CD4-positive, alpha-beta T cell treated with Interleukin-1 beta for 1 hour (primary cell): ENCODE measurements at places on chromosomes 7 and 10.

GRCh38 chr10:63720676-63721075 is 199.5 kb downstream of the REEP3 start:
- DNase-seq, result no peak

DNA sequence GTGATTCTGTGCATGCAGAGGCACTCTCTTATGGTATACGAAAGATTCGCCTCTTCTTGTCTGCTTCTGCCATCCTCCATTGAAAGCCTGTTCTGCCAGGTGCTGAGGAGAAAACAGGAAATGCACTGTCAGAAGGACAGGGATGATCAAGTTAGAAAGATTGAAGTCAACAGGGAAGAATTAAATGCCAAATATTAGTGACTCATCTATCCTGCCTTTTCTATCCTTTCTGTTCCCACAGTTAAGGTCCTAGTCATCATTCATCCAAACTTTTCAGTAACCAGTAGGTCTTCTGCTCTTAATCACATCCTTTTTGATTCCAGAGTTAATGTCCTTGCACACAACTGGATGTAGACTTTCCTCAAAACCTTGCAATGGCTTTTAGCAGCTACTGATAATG is 4.8 kb upstream of the ZNF783 start:
- DNase-seq, result no peak

GRCh38 chr7:105107458-105107857 is 93.5 kb downstream of the KMT2E start:
- no peak for DNase-seq

- DNase-seq, result peak; percentile 91
Measured at GRCh38 chr10:86971232-86971991, 3.1 kb downstream of the ADIRF start.

- no peak for DNase-seq
Measured at GRCh38 chr7:37701769-37702168, 18.2 kb downstream of the GPR141 start.

GRCh38 chr10:108560488-108560887 is 1362.8 kb downstream of the XPNPEP1 start:
- no peak for DNase-seq

DNA sequence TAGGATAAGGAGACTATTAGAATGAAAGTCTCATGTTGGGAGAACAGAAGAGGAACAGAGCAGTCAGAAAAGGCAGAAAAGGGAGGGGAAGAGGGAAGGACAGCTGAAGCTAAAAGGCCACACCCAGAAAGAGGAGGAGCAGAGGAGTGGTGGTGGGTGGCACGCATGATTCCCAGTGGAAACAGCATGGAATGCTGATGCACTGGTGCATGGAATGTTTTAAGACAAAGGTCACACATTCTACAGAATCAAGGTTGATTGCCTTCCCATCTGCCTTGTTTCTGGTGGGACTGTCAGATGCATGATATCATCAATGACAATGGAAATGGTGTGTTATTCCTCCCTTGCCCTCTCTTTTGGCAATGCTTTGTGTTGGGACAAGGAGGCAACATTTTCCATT is 285.4 kb upstream of the MKI67 start:
- no peak for DNase-seq

GRCh38 chr10:98269435-98269912 is 1.5 kb upstream of the LOXL4 start:
- DNase-seq, result no peak

DNA sequence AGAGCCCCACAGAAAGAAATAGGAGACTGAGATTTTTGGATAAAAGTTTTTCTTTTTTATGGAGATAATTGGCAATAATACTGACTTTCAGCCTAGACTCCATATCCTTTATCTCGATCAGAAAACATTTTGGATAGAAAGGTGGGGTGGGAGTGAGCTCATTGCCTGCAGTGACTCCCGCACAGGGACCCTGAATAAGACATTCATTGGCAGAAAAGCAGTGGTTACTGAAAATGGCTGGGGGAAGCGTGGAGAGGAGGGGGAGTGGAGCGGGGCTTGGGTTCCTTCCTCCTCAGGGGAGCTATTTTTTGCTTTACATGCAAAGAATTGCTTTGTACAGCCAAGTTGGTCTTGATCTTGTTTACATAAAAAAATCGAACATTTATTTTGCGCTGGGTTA is 90.4 kb upstream of the BMPER start:
- DNase-seq, result no peak

GRCh38 chr7:668139-668931 is 58.2 kb upstream of the DNAAF5 start:
- DNase-seq, result no peak

- DNase-seq, result no peak
Measured at GRCh38 chr10:123792248-123792978, 99.2 kb downstream of the CPXM2 start.

- no peak for DNase-seq
Measured at GRCh38 chr7:94095316-94096009, 91.3 kb upstream of the BET1 start.

GRCh38 chr10:98361131-98362025 is 53.6 kb downstream of the PYROXD2 start:
- no peak for DNase-seq

GRCh38 chr10:113562069-113562468 is 9.2 kb downstream of the HABP2 start:
- no peak for DNase-seq

DNA sequence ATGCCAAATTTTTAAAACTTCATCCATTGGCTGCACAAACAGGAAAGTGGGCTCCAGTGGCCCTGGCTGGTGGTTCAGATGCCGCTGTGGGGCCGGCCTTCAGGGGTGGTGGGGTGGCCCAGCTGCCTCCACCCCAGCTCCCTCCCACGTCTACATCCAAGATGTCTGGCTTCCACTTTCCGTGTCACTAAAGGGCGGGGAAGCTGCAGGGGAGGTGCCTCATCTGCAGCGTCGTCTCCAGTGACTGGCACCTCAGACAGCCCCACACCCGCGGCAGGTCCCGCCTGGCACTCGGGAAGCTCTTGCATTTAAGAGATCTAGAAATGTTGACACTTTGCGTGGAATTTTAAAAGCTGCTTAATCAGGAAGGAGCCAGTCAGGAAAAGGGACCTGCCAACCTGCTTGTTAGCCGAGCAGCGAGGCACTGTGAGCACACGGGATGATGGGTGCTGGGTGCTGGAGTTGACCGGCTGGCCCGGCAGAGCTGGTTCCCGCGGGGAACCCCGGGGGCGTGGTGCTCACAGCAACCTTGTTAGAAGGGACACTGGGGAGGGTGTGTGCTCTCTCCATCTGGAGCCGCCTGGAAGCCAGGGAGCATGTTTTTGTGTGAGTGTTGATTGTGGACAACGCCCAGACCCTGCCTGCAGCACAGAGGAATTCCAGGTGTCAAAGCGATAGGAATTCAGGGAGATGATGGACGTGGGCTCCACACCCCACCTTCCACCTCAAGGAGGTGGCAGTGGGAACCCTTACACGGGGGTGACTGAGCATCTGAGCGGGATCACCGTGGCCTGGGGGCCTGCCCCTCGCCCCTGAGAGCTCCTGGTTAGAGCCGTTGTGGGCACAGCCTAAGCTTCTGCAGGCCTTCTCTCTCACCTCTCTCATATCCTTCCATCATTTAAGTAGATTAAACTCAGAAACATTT is 320.5 kb downstream of the PTPRN2 start:
- DNase-seq, result no peak

DNA sequence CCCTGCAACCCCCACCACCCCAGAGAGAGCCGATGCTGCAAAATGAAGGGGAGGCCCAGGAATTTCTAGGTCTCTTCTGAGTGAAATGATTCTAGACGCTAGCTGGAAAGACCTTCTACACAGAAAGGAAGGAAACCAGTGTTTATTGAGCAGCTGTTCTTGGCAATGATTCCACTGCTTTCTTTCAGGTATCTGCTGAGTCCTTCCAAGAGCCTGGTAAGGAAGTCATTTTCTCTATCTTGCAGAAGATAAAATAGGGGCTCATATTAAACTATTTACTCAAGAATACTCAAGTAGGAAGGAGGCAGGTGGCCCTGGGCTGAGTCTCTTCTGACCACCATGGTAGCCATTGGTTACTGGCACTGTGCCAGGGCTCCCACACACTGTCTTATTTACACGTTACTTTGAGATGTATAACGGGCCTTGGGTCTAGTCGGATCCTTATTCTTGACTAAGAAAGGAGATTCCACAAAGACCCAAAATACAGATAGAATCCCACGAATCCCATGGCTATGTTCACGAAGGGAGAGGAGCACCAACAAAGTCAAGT is 112.1 kb downstream of the GALNT11 start:
- no peak for DNase-seq

DNA sequence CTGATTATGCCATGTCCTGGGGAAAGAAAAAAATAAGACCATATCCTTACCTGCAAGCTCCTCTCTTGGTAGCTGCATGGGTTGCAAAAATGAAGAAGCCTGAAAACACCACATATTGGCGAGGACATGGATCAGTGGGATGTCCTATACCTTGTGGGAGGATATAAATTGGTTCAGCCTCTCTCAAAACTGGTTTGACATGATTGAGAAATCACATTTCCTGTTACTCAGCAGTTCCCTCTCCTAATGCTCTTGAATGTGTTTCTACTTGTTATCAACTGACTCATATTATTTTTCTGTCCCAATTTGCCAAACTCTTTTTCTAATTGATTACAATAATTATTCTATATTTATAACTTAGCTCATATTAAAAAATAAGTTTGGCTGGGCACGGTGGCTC is 380.2 kb downstream of the EXOC4 start:
- no peak for DNase-seq

DNA sequence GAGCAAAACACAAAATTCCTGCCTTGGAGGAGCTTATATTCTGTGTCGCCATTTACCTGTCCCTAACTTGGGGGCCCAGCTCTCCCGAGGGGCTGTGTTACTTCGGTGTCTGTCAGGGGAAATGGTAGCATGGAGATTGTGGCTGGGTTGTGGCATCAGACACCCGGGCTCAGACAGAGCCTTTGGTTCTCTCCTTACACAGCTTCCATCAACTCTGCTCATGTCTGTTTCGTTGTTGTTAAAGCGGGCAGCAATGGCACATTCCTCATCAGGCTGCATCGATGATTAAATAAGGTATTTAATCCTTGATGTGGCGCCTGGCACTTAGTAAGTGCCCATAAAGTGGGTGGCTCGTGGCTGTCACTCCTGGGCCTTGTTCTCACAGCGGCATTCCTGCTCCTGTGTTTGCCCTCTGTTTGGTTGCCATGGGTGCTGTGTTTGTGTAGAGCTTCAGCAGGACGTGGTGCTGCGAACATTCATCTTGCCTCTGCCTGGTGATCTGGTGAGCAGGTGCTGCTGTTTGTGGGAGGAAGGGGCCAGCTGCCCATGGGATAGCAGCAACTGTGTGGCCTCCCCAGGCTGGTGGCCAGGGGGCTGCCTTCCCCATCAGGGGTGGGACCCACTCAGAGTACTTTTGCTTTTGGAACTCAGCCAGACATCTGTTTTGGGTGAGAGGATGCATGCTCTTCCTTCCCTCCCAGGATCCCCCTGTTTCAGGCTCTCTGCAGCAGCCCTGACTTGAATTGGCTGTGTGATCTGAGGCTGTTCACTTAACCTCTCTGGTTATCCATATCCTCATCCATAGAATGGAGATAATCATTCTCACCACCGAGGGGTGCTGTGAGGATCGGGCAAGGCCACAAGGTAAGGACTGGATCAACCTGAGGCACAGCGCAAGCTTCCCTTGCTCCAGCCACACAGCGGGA is 207.2 kb upstream of the SVIL start:
- DNase-seq, result no peak

DNA sequence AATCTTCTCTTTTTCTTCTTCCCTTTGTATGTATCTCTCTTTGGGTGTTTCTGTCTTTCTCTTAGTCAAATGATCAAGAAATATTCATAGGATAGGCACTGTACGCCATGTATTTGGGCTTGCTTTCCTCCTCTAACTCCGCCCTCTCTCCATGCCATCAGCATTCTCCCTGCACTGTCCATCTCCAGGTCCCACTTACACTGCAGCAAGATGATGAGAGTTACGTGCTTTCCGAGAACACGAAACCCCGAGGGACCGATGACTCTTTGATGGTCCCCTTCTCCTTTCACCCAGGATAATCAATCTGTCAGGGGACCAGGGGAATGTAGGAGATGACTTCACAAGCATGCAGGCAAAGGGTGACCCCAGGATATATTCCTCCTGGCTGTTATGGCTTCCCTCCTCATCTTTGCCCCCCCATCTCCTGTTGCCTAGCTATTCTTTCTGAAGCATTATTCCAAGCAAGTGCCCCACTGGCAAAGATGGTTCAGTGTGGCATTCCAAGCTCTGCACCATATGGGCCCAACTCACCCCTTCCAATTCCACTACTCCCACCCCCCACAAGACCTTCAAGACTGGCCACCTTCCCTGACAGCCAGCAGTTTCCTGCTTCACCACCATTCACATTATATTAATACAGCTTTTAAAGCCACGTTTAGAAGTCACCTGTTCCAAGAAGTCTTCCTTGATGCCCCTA is 40.0 kb downstream of the HIF1AN start:
- DNase-seq, result no peak

- DNase-seq, result no peak
Measured at GRCh38 chr7:20778063-20778721, 8.5 kb downstream of the SP8 start.

DNA sequence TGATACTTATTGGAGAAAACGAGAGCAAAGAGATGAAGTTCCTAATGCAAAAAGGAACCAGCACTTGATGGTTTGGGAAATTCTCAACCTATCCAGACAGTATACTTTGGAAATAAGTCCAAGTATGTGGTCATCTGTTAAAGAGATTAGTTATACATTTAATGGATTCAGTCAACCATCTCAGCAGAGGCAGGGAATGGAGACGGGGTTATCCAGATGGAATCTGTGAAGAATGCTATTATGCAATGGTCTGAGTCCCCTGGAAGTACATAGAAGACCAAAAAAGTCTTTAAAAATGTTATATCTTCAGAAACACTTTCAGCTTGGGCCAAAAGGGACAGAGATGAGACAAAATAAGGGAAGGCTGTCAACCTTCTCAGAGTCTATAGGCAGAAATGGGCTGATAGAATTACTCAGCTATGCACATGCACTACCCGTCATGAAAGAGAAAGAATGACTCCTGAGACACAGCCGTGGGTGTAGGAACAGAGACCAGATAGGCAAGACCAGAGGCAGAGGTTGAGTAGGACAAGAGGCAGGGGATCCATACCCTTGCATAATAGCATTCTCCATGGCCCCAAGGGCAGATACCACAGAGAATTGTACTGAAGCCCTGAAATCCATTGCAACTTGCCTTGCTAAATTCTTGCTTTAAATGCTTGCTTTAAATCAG is 738.8 kb upstream of the POT1 start:
- no peak for DNase-seq

- peak; percentile 34 for DNase-seq
Measured at GRCh38 chr10:28400176-28400575, 97.3 kb upstream of the MPP7 start.

DNA sequence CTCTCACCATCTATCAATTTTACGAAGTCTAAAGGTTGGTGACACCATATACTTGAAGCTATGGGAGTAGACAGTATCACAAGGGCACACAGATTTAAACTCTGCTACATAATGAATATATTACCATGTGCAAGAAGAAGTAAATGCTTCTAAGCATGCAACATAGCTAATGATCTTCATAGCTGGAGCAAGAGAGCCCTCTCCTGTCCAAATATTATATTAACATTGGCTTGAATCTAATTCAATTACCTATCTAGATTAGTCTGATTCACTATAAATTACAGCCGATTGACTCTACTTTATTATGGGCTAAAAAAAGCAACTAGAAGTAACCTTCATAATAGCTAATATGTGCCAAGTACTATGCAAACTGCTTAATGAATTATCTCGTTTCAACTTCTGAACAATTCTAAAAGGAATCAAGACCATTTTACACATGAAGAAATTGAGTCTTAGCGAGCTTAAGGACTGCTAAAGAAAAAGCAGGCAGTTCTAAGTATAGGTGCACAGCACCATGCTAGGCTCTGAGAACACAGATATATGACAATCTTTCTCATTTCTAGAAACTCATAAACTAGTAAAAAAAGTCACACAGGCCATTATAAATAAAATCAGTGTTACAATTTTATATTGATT is 21.9 kb downstream of the FRA10AC1 start:
- peak; percentile 16 for DNase-seq
